Neural crest cell (in vitro differentiated cells): ENCODE measurements at places on chromosomes 3 and 15.

GRCh38 chr15:83659417-83659812 is 5.5 kb downstream of the ADAMTSL3 start:
- DNase-seq: no peak

DNA sequence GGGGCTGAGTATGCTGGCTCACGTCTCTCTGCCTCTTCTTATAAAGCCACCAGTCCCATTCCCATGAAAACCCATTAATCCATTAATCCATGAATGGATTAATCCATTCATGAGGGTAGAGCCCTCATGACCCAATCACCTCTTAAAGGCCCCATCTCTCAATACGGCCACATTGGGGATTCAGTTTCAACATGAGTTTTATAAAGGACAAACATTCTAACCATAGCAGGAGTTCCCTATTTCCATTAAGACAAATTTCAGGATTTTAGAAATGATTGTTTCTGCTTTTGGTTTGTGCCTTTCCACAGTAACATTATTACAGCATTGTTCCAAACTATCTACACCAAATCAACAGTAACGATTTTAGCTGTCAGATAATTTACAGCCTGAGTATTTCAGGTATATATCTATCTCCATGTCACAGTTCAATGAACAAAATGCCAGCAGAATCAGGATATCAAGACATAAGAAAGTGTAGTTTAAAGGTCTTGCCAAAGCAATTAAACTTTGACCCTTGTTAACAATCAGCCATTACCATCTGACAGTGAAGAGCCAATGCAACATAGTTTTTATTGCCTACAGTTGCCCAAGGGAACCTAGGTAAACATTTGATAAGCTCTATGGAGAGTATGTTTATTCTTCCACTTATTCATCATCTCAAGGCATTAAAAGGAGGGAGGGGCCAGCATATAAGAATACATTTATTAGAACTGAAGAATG is 3.8 kb downstream of the TSPAN3 start:
- DNase-seq: no peak

DNA sequence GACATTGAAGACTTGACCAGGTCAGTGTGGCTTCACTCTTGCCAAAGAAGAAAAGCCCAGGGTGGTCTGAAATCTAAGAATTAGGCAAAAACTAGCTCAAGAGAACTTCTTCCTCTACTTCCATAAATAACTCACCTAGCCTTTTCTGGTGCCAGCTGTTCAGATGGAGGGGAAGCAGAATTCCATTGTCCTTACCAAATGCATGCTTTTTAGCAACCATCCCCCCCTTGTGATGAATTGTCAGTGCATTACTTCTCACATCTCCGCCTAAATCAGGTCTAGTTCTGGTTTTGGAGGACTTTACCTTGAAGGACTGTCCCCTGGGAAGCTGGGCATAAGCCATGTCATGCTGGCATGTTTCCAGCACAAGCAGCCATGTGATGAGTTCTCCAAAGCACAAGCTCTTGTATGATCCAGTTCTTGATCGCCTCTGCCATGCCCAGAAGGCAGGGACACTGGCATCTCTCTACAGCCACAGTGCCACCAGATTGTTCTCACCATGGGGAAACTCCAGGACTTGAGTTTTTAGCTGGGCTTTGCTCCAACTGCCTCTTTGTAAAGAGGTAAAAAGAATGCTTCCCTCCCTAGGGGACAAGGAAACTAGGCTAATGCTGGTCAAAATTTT is 96.4 kb upstream of the IL12A start:
- no peak for DNase-seq

GRCh38 chr3:70947579-70947978 is 635.1 kb upstream of the MDFIC2 start:
- no peak for DNase-seq

- no peak for DNase-seq
Observed at GRCh38 chr15:44177139-44177538, 17.9 kb downstream of the FRMD5 start.

DNA sequence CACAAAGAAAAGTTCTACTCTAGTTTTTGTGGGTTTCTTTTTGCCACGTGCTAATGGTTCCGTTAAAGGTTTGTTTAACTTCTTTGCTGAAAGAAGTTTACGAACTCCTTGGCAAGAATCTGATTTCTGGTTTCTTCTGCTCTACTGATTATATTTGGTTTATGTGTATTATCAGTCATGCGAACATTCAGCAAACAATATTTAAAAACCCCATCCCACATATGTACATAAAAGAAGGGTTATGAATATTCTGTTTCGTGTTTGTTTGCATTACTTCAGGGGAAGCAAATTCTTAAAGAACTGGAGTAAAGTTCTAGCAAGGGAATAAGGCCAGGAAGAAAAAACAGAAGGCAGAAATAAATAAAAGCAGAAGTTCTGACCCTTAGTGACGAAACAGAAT is 9.8 kb downstream of the LARS2 start:
- no peak for DNase-seq

DNA sequence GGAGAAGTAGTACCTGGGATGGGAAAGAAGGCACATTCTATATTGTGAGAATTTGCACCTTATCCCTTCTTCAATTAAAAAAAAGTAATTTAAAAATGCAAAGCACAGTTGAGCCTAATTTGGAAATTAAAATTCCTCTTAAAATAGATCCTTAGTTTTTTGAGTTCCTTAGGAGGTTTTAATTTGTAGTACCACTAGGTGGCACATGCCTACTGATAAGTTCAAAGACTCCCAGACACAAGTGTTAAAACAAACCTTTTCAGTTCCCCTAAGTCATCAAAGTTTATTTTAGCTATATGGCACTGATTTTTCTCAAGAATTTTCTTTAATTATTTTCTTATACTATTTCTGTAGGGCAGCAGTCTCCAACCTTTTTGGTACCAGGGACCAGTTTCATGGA is 127.6 kb upstream of the AZI2 start:
- no peak for DNase-seq

DNA sequence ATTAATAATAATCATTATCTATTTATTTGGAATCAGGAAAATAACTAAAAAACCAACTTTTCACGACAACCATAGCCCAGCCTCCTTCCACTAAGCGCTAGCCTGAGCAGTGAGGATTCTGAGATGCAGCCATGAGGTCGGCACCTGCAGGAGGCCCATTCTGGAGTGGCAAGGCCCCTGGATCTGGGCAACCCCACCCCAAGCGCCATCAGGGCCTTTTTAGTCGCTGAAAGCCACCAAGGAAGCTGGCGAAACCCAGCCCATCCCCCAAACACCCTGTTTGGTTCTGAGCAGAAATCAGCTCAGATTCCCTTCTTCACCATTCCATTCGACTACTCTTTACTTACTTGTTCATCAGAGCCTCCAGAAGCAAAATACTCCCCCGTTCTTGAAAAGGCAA is 29.5 kb downstream of the POC1A start:
- DNase-seq: no peak

GRCh38 chr15:90044916-90045371 is 43.8 kb downstream of the ZNF710 start:
- DNase-seq: no peak

- DNase-seq: no peak
Observed at GRCh38 chr3:160012108-160012507, 23.5 kb downstream of the IL12A start.

DNA sequence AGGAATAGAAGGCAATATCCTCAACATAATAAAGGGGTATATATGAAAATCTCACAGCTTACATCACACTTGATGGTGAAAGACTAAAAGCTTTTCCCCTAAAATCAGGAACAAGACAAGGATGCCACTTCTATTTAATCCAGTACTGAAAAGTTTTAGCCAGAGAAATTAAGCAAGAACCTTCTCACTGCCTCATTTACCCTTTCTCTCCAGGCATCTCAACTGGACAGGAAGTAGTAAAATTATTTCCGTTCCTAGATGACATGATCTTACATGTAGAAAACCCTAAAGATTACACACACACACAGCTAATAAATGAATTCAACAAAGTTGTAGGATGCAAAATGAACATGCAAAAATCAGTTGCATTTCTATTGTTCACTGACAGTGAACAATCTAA is 11.2 kb downstream of the SCAP start:
- no peak for DNase-seq

- DNase-seq: no peak
Observed at GRCh38 chr3:40073310-40074007, 236.0 kb upstream of the EIF1B start.
